Neuronal stem cell (in vitro differentiated cells): ENCODE measurements at places on chromosomes 16 and 17.

GRCh38 chr17:3893003-3893719, at the start of gene CAMKK1:
CAMKK1 (minus strand) TSS chr17:3893053; CDS start chr17:3885687, 7,366 bp downstream.
- DNase-seq, result peak; percentile 88

GRCh38 chr17:43818966-43819365, 14.0 kb downstream of the MPP3 start:
- no peak for DNase-seq

GRCh38 chr16:80122115-80122514, 418.7 kb upstream of the DYNLRB2 start:
- no peak for DNase-seq

DNA sequence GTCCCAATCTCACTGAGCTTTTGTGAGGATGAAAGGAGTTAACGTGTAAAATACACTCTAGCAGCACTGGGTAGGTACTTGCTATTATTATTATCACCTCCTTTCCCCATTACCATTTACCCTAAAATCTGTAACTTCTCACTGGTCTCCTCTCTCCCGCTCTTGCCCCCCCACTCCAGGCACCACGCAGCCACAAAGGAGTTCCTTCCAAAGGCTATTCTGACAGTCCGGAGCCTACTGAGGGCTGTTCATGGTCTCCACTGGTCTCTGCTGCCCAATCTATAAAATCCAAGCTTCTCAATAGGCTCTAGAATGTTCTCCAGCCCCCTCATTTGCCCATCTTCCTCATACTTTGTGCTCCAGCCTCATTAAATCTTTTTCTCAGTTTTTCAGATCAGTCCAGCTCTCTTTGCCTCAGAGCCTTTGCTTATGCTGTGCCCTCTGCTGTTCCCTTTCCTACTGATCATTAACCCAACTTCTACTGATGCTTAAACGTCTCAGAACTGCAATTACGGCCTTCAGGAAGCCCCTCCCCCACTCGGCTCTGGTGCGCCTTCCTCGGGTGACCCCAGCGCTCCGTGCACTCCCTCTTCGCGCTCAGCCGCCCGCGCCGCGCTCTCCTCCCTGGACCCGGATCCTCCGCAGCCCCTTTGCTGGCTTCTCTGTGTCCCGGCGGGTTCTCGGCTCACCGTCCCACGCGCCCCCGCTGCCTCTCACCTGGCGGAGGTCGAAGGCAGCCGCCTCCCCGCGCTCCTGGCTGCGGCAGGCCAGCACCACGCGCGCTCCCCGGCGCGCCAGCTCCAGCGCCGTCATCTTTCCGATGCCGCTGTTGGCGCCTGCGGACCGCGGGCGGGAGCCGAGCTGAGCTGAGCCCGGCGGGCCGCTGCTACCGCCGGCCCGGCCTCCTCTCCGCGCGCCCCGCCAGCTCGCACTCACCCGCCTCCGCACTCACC, 737 bp downstream of the DHRS13 start:
- DNase-seq, result peak; percentile 45

DNA sequence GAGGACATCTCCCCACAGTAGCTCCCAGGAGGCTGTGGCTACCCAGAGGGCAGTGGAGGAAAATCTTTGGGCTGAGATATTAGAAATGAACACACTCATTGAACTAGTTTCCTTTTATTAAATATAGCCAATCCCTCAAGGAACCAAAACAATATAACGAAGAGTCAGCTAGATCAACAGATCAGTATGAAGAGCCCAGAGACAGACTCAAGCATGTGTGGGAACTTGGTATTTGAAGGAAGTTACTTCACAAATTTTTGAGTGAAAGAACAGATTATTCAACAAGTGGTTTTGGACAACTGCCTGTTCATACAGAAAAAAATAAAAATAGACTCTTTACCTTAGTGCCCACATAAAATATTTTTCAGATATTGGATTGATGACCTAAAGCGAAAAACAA, 183.6 kb upstream of the PMFBP1 start:
- no peak for DNase-seq

GRCh38 chr17:82967268-82968032, 112.0 kb upstream of the METRNL start:
- DNase-seq, result no peak

GRCh38 chr16:21980032-21980431, 20.9 kb downstream of the PDZD9 start:
- no peak for DNase-seq

- no peak for DNase-seq
Measured at GRCh38 chr16:59683709-59684108, 949.6 kb upstream of the GOT2 start.

- no peak for DNase-seq
Measured at GRCh38 chr17:79811011-79811867, 14.4 kb upstream of the CBX8 start.

DNA sequence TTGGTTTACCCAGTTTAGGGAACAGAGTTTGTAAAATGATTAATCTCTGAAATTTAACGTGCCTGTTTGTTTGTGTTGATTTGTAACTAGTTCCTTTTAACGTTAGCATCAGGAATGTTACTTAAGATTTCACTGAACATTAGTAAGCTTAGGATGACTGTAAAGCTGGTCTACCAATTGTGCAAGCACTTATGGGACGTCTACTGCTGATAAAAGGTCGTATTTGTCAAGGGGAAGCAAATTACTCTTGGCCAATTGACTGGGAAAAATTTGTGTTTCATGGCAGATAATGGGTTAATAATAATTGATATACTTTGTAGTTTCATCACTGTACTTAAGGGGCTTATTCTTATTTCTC, 11.8 kb downstream of the METTL9 start:
- DNase-seq, result no peak

- no peak for DNase-seq
Measured at GRCh38 chr16:53960954-53961616, 257.1 kb downstream of the FTO start.

DNA sequence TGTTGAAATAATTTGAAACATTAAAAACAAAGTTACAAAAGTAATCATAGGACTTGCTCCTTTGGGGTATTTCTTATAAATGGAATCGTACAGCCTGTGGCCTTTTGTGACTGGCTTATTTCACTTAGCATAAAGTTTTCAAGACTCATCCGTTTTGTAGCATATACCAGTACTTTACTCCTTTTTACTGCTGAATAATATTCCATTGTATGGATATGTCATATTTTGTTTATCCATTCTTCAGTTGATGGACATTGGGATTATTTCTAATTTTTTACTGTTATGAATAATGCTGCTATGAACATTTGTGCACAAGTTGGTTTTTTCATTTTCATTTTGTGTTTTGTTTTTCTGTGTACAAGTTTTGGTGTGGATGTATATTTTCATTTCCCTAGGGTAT, 30.0 kb upstream of the RHBDL3 start:
- DNase-seq, result no peak

DNA sequence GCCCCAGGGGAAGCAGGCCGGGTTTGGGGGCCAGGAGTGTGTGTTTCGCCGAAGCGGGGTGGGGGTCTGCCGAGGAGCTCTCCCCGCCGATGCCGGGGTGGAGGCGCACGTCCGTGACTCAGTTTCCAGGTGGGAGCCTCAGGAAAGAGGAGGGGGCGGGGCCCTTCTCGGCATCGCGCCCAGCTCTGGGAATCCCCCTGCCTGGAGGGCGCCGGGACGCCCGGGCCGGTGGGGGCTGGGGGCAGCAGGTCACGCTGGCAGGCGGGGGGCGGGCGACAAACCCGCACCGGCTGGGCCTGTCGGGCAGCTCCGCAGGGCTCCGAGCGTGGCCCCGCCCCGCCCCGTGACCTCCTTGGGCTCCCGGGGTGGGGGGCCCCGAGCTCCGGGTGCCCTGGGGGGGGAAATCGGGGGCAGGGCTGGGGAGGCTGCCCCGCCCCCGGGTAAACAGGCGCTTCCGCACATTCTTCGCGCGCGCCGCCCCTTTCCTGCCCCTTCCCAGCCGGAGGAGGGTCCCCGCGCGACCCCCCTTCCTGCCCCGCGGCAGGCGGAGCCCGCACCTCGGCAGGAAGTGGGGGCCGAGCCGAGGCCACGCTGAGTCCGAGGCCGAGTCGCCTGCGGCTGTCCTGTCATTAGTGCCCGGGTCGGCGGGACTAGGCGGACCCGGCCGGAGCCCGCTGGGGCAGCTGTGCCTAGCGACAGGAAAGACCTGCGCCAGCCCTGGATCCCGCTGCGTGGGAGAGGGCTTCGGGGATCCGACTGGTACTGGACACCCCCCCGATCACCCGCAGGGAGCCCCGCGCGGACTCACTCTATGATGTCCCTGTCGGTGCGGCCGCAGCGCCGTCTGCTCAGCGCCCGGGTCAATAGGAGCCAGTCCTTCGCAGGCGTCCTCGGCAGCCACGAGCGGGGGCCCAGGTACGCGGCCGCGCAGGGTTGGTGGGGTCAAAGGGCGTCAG, 9.3 kb downstream of the RIPOR1 start:
- DNase-seq, result no peak

DNA sequence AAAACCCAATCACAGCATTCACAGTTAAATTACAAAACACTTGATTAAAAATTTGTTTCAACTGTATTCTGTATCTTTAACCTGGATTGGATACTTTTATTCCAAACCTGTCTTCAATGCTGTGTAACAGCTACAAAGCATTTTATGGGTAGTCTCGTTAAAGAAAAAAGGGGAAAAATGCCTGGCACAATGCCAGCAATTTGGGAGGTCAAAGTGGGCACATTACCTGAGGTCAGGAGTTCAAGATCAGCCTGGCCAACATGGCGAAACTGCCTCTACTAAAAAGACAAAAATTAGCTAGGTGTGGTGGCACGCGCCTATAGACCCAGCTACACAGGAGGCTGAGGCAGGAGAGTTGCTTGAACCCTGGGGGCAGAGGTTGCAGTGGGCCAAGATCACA, 4.0 kb downstream of the GNA13 start:
- DNase-seq, result no peak

GRCh38 chr16:69544088-69544487, 21.7 kb upstream of the NFAT5 start:
- DNase-seq, result no peak

DNA sequence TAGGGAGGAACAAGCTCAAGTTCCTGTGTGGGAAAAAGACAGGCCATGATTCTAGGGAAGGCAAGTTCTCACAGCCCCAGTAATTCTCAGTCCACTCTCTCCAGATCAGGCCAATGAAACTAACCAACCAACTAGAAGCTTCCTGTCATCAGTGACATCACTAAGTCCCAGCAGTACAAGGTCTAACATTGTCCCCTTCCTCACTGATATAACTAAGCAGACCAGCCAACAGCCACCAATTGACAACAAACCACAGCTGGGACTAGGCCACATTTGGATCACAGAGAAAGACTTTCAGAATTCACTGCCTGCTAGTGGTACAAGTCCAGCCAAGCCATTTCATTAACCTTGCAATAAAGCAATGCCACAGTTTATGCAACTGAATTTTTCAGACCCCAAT, 94.0 kb downstream of the CACNG1 start:
- no peak for DNase-seq

DNA sequence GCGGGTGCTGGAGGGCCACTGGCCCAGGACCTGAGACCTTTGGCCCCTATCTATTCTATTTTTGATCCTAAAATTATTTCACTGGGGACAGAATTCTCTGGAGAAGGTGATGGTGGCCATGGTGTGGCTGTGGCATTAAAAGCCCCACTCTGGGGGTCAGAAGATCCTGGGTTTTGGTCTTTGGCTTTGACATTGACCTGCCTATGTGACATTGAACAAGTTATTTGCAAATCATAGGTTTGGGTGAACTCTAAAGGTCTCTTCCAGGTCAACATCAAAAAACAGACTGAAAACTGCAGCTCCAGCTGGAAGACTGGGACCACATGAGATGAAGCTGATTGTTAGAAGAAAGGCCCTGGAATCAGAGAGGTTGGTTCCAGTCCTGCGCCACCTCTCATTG, 2.3 kb upstream of the CDH1 start:
- DNase-seq, result no peak

- DNase-seq, result no peak
Measured at GRCh38 chr17:2302778-2303203, 794 bp downstream of the SMG6 start.

DNA sequence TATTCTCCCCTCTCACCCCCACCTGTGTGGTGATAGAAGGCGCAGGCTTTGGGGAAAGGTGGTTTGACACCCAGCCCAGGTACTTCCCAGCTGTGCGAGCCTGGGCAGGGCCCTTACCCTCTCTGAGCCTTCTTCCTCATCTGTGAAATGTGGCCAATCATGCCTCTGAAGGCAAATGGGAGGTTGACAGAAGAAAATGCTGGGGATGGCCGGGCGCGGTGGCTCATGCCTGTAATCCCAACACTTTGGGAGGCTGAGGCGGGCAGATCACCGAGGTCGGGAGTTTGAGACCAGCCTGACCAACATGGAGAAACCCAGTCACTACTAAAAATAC, 43.7 kb downstream of the CRISPLD2 start:
- no peak for DNase-seq

DNA sequence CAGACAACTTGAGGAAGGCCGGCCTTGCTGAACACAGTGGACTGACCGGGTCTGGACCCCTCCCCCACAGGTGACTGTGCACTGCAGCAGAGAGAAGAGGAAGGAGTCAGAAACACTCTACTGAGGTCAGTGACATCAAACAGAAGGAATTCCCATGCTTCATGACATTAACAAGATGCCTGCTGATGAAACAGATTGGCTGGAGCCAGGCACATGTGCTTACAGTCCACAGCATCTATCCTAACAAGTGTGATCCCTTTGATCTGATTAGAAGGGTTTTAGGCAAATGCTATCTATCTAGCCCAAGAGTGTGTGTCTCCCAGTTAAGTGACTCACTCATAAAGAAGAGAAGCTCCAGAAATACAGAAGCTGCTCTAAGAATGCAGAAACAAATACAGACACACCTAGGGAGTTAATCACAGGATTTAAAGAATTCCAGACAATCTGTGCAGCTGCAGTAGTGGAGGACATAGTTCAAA, 90.2 kb downstream of the SYCE1L start:
- no peak for DNase-seq

GRCh38 chr16:53257001-53257400, 177.3 kb upstream of the RBL2 start:
- no peak for DNase-seq
